ENCODE measurements at places on chromosomes 2 and 18. TPM values are rescaled to one million over a fixed set of nuclear protein-coding genes. Genes with fewer than 3 reads are reported as not detected.

GRCh38 chr2:225573603-225574002 lies 174.1 kb downstream of the NYAP2 start:
- no peak for DNase-seq

- no peak for DNase-seq
These were observed 18.6 kb upstream of the CNDP1 start for GRCh38 chr18:74515620-74516231.

- no peak for DNase-seq
These were observed 78.2 kb downstream of the CAPN13 start for GRCh38 chr2:30729031-30729430.

DNA sequence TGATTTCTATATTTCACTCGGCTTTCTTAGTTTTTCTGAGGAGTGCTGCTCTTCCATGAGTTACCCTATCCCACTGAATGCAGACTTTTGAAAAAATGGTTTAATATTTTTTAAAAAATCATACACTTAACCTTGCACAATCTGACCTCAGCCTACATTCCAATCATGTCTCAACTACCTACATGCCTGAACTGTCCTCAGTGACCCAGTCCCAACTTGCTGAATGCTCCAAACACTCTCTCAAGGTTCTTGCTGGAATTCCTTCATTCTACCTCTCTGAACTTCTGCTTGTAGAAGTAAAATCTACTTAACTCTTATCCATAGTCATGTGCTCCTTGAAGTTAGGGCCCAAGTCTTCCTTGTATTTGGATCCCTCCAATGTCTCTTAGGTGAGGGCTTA lies 181.6 kb downstream of the XIRP2 start:
- DNase-seq = no peak

DNA sequence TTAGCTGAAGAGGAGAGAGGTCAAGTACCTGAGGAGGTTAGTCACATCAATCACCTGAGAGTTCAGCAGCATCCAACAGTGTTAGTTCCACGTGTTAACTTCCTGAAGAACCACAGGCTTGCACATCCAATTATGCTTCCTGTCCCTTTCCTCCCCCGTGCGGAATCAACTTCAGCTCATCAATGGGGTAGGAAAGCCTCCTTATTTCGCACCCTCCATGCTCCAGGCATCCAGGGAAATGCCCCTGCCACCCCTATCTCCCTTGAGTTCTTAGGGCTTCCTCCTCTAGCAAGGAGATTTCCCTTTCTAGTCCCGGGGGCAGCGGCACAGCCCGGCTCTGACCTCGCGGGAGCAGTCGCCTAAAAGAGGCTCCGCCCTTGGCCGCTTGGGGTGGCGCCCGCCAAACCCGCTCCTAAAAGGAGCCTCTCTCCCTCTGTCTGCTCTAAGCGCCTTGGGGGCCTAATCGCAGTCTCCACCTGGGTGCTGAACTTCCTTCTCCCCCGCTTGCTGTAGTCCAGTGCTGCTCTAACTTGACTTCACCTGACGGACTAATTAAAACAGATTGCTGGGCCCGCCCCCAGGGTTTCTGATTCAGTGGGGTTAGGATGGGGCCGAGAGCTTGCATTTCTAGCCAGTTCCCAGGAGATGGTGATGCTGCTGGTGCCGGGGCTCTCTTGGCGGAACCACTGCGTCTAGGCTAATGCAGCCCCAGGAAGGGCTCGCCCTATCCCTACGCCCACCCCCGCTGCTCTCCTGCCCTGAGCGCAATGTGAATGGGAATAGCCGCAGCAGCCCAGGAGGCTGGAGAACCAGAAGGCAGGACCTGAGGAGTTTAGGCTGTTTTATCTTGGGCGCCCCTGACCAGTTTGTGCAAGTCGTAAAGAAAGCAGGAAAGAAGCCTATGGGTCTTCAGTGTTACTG lies 3.4 kb upstream of the TET3 start:
- DNase-seq = no peak

GRCh38 chr18:61225336-61225735 lies 107.9 kb upstream of the CDH20 start:
- DNase-seq = no peak

- no peak for DNase-seq
These were observed 600.1 kb downstream of the ARHGAP15 start for GRCh38 chr2:143729296-143729814.

DNA sequence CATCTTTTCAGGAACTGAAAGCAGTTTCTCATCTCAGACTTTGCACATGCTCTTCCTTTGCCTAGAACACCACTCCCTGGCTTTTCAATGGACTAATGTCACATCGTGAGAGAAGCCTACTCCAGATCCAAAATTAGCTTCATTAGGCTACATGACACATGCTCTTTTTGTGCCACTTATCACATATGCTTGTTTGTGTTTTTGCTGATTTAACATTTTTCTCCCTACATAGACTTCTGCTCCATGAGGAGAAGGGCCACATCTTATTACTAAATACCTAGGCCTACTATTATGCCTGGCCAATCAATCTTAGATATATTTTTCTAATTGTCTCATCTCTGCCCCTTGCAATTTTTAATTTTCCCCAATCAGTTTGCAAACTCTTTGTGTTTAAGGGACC lies 186.4 kb upstream of the LHCGR start:
- no peak for DNase-seq

KCNG2 gene
- total RNA-seq = not detected

CNDP1 gene
- 0.24 TPM for total RNA-seq

HMSD gene
- total RNA-seq = 0.28 TPM

PSMA8 gene
- total RNA-seq = not detected

CAVIN2 gene
- 235 TPM for total RNA-seq

TMEM182 gene
- 0.29 TPM for total RNA-seq

BMP10 gene
- not detected for total RNA-seq

All from uterus (tissue), 4 donors.